Gastrocnemius medialis (tissue), 4 donors: ENCODE measurements at places on chromosomes 16 and 17.

DNA sequence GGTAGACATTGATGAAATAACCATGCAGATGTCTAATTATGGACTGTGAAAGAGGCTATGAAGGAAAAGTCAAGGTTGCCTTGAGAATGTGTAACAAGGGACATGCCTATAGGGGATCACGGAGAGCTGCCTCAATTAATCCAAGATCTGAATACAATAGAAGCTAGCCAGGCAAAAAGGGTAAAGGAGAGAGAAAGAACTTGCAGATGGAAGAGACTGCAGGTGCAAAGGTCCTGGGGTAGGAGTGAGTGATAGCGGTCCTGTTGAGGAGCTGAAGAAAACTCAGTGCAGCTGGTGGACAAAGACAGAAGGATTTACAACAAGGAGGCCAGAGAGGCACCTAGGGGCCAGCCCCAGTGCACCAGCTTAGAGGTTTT lies 15.9 kb upstream of the TNS4 start:
- no peak for DNase-seq

DNA sequence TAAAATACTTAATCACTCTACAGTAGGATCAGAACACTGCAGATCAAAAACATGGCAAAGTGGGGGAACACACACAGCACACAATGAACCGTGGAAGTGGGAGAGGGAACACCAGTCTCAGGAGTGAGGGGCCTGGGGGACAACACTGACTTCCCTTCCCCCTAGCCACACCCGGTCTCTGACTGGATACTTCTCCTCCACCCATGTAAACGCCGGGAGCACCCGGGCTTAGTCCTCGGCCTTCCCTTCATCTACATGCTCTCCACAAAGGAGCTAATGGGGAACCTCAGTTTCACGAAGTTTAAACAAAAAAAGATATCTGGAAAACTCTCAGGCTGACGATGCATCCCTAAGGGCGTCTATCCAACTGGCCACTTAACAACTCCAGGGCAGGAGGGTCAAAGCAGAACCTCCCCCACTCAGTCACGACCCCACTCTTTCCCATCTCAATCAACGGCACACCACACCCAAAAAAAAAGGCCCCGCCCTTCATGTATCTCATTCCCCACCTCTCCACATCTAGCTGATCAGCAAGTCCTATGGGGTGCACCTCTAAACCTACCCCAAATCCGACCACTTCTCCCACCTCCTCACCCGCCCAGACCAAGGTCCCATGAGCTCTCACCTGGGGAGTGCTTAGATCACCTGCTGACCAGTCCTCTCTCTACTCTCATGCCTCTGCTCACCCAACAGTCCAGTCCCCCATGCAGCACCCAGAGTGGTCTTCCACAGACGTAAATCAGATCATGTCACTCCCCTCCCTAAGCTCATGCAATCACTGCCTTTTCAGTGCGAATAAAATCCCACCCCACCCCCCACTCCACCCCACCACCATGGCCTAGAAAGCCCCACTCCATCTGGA lies 7.4 kb downstream of the ZDHHC7 start:
- DNase-seq: no peak

DNA sequence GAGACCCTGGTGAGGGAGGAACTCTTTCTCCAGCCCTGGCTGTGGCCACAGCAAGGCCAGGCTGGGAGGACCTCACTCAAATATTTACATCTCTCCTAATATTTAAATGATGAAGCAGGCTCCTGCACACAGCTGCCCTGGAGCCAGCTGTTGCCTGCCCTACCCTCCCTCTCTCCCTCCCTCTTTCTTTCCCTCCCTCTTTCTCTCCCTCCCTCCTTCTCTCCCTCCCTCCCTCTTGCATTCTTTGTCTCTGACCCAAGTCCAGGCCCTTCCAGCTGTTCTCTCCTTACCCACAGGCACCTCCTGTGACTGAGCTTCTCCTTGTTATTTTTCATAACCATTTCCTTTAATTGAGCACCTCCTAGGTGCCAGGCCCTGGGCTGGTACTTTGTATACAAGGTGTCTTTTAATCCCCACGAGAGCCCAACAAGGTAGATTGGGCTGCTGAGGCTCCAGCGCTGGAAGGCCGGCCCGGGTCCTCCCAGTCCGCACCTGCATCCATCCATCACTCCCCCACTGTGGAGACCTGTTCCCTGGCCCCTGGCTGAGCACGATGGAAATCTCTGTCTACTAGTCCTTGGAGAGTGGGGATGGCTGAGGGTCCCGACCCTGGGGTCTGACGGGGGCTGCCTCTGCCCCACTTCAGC lies 242.3 kb downstream of the SEC14L1 start:
- no peak for DNase-seq

GRCh38 chr17:57982452-57983170 lies 5.4 kb downstream of the VEZF1 start:
- DNase-seq: no peak
